ENCODE measurements at places on chromosomes 5 and 9.

DNA sequence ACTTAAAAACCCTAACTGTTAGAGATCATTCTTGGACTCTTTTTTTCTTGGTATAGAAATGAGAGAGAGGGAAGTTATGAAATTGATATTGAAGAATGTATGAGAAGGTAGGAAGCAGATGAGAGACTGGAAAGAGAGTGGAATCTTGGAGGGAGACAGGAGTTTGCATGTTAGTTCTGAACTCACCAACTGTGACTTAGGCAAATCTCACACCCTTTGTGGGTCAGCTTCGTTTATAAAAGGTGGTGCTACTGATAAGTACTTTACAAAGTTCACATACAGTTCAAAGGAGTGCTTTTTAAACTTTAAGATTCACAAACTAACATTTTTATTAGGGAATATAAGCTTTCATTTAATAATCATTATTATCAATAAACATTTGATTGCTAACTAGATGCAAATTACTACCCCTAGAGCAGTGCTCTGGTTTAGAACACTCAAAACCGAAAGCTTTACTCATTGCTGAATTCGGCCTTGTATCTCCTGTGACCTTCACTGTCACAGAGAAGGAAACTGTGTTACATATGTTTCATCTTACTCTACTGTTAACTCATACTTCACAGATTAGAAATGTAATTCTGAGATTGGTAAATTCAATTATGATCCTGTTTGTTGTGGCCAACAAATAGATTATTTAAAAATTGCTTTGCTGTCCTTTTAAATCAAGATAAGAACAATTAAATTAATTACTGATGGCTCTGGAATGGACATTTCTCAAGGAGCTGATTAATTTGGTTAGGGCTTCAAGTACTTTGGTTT lies 143.2 kb downstream of the RMI1 start:
- no peak for DNase-seq

- DNase-seq, result no peak
These were observed 53.3 kb downstream of the TSTD2 start for GRCh38 chr9:97579914-97580313.

DNA sequence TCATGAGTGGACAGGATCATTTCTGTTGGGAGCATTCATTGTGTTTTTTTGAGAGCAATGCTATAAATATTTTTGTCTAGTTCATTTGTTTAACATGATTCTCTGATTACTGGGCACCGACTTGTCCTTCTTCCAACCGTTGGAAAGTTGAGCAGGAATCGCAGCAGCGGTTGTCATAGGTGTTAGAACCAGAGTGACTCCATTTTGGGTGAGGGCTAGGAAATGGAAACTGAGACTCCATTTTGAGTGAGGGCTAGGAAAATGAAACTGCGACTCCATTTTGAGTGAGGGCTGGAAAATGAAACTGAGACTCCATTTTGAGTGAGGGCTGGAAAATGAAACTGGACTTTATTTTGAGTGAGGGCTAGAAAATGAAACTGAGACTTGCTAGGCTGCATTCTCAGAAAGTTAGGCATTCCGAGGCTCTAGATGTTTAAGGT lies 100.6 kb downstream of the ICE1 start:
- no peak for DNase-seq

- DNase-seq, result no peak
These were observed 312.4 kb downstream of the DOCK8 start for GRCh38 chr9:526904-527591.

- no peak for DNase-seq
These were observed 202.1 kb downstream of the EBF1 start for GRCh38 chr5:158897444-158898160.

DNA sequence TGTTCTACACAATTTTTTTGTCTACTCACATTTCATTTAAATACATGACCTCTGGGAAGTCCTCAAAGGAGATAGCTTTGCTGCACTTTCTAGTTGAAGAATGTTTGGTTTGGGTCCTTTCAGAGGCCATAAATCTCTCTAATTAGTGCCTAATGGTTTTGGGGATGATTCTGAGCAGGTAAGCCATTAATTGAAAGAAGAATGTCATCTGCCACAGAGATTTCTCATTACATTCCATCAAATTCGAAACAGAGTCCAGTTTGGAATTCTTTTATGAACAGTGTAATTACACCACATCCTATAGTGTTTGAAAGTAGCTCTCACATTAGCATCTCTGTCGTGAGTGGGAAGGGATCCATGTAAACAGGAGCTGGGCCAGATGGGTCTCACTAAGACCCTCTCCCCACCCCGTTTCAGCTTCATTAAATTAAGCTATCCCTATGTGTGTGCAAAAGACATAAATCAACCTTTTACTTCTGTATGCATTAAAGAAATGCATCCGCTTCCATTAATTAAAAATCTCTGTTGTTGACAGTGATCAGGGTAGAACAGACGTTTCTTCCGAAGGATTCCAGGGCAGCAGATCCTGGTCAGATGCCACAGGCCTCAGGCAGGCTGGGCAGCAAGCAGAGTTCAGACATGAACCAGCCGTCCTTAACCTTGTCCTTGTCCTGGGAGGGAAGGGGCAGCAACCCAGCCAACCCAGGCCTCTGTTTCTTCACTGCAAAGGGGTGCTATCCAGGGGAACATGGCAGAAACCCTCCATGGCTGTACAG lies 99.8 kb upstream of the MAP1B start:
- no peak for DNase-seq

DNA sequence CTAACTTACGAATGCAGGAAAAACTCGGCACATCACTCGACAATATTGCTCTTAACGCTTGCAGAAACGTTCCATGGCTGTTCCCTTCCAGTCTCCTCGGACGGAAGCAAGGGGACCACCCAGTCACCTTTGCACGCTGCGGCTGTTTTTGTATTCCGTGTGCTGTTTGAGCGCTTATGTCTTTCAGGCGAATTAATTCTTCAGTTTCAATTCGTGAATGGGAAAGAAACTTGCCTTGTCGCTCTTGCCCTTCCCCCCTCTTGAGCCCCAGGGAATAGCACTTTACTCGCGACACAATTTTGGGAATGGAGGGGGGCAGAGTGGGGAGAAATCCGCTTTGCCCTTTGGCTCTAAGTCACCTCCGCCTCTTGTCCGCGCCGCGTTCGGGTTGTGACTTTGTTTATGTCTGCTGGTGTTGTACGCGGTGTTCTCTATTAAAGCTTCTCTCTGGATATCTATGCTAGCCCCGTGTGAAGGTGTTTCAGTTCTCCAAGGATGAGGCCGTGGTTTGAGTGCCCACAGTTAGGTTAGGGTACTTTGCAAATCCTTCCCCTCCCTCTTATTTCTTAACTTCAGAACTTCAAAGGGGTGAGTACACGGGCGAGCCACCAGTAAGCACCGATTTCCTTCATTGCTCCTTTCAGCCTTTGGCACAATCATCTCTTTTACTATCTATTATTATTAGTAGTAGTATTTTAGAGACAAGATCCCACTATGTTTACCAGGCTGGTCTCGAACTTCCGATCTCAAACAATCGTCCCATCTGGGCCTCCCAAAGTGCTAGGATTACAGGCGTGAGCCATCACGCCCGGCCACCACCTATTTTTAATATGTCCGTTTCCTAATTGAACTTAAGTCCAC lies 2.7 kb downstream of the FOXB2 start:
- no peak for DNase-seq

DNA sequence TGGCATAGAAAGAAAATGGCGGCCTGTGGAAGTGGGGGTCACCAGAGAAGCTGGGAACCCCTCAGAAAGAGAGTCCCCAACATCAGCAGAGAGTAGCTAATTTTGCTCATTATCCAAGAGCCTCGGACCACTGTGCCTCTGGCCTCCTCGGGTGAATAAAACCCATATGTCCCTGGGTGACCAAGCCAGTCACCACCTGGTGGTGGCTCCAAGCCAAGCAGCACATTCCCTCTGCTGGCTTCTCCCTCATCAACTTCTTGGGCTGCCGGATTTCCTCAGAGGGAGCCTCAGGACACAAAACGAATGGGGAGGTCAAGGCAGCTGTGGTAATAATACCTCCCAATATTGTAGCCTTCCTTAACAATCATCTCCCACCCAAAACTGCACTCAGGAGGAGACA lies 242.5 kb downstream of the NFIB start:
- DNase-seq, result no peak
